ENCODE measurements at places on chromosomes 3 and 15.

DNA sequence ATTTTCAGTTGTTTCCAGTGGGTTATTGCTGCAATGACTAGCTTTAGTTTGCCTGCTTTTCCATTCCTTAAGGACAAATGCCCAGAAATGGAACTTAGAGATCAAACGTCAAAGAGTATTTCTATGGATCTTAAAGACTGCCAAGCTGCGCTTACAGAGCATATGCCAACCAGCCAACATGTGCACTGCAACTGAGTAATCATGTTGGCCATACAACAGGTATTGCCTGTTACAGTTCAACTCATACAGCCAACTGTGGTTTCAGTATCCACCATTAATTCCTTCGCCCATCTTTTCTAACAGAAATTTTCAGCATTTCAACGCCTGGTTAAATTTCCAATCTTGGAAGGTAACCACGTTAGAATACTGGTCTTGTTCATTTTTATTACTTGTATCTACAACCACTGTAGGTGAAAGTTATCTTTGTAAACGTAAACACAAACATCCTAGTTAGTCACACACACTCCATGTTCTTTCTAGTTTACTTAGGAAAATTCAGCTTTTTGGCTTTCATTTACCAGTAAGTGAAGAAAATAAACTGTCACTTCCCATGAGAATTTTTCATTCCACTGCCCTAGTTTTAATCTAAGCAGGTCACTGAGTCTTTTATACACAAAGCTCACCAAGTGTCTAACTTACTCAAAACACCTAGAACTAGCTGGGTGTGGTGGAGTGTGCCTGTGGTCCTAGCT, 3.9 kb downstream of the RPL32 start:
- no peak for DNase-seq

DNA sequence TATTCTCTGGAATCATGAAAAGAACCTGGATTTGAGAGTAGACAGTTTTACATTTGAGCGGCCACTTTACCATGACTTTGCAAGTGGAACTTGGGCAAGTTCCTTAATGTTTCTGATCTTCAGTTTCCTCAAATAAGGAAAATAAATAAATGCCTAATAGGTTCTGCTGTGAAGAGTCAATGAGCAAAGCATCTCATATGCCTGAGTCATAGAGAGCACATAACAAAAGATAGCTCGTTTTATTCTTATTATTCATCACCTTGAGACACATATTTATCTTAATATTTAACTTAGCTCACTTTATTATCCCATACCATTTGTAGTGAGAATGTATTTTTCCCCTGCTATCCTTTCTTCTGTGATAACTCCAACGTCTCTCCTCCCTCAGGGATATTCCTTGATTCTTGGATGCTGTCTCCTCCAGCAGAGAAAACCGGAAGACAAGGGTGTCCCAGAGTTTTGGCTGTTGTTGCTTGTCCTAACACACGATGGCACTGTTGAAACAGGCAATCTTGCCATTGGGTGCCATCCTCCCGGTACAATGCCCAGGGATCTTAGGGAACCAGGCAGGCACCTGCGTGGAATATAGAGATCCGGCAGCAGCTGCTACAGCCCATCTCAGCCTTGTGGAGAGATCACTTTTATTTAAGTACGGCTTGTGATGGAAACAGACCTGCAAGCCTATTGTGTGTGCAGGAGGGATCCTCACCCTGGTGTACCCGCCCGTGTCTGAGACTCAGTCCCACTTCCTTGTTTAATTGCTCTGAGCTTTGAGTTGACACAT, 33.3 kb upstream of the VPS33B start:
- no peak for DNase-seq

GRCh38 chr3:62318752-62319569, 54.4 kb downstream of the FEZF2 start:
- DNase-seq: peak; percentile 56

- DNase-seq: no peak
These were observed 202.7 kb upstream of the LRIG1 start for GRCh38 chr3:66703501-66703900.

GRCh38 chr3:39383881-39384664, 903 bp downstream of the SLC25A38 start:
- peak; percentile 92 for DNase-seq

GRCh38 chr3:94285872-94286271, 223.0 kb downstream of the NSUN3 start:
- DNase-seq: no peak

All from activated CD8-positive, alpha-beta memory T cell treated with anti-CD3 and anti-CD28 coated beads for 1 hour (primary cell).